Stimulated activated CD8-positive, alpha-beta memory T cell treated with anti-CD3 and anti-CD28 coated beads, Interleukin-4, amount 100 ng/mL, for 1 hour (primary cell): ENCODE measurements at places on chromosomes 5 and 9.

- DNase-seq = no peak
Observed at GRCh38 chr5:14665101-14665822, 744 bp downstream of the OTULIN start.

- no peak for DNase-seq
Observed at GRCh38 chr5:74556631-74557595, 83.6 kb downstream of the ENC1 start.

DNA sequence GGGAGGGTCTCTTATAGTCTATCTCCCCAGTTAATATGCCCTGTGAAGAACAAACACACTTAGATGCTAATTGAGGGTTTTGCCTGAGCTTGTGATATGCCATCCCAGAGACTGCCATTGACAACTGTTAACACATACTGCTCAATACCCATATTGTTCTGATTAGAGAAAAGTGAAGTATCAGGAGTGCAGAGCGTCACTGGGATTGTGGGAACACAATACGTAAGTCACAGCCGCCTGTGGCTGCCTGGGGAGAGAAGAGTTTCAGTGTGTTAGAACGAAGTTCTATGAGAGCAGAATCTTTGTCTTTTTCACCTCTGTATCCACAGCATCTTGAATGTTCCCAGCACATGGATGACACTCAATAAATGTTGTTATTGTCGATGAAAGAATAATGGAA, 110.2 kb downstream of the MEF2C start:
- no peak for DNase-seq

- DNase-seq = no peak
Observed at GRCh38 chr9:84945878-84946538, 276.5 kb downstream of the NTRK2 start.

- DNase-seq = no peak
Observed at GRCh38 chr5:146765089-146765832, 113.3 kb downstream of the PPP2R2B start.

GRCh38 chr9:96193236-96193755, 108.7 kb downstream of the HSD17B3 start:
- no peak for DNase-seq

DNA sequence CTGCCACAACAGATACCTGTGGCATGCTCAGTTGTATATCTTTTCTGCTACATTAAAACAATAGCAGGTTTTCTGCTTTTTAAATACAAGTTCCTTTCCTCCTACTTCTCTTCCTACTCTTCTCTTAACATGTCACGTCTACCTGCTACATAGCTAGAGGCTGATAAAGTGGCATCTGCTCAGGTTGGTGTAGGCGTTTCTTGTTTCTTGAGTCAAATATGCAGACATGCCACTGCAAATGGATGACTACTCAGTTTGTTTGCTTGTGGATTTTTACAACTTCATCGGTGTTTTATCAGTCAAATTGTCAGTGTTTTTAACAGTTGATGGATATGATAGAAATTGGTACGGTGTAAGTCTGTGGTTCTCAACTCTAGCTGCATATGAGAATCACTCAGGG, 525.7 kb downstream of the TLE4 start:
- DNase-seq = no peak

GRCh38 chr9:132909311-132909710, 30.6 kb downstream of the SPACA9 start:
- no peak for DNase-seq

DNA sequence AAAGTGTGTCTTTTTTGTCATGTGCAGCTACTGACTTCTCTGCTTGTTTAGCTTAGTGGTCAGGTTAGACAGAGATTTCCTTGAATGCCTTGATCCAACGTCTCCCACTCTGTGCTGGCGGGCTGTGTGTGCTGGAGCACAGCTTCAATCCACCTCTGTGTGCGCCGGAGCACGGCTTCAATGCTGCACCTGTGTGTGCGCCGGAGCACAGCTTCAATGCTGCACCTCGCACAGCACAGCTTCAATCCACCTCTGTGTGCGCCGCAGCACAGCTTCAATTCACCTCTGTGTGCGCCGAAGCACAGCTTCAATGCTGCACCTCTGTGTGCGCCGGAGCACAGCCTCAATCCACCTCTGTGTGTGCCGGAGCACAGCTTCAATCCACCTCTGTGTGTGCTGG, 69.0 kb upstream of the PHYKPL start:
- DNase-seq = no peak

- DNase-seq = no peak
Observed at GRCh38 chr5:74798977-74799911, 32.2 kb downstream of the NSA2 start.

- no peak for DNase-seq
Observed at GRCh38 chr5:24681106-24681505, 36.3 kb upstream of the CDH10 start.

- no peak for DNase-seq
Observed at GRCh38 chr9:131323629-131324028, 34.1 kb downstream of the PLPP7 start.

DNA sequence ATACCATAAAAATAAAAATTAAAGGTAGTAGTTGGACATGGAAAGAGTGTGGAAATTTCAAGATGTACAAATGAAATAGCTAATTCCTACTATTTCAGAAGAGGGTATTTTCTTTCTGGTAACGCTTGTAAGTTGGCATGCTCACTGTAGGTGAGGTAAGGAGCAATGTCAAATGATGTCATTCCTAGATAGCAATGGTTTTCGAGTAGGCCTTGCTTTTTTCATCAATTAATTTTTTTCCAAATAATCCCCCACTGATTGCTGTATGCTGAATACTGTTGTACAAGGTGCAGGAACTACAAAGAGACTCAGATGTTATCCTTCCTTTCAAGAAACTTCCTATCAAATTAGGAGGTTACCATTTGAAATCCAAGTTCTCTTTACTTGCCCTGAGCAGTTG, 928 bp upstream of the SELENOP start:
- no peak for DNase-seq

DNA sequence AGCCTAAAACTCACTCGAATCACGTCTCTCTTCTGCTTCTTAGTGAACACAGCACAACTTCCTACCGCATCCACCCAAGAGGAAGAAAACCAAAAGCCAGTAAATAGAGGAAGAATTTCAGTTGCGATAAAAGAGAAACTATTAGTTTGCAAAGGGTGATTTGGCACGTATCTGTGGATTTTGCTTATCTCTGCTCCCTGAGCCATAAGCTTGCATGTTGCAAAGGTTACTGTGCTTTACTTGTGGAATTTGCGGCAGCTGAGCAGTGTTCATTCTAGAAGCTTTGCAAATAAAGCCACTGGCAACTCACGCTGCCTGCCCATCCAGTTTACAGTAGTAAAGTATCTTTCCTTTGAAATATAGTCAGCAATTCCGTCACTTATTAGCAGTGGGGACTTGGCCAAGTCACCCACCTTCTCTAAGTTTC, 149.0 kb upstream of the PCA3 start:
- DNase-seq = no peak

- DNase-seq = no peak
Observed at GRCh38 chr9:121269642-121270254, 1.8 kb downstream of the GSN start.

GRCh38 chr5:176743136-176743861, 67.1 kb upstream of the UNC5A start:
- no peak for DNase-seq

DNA sequence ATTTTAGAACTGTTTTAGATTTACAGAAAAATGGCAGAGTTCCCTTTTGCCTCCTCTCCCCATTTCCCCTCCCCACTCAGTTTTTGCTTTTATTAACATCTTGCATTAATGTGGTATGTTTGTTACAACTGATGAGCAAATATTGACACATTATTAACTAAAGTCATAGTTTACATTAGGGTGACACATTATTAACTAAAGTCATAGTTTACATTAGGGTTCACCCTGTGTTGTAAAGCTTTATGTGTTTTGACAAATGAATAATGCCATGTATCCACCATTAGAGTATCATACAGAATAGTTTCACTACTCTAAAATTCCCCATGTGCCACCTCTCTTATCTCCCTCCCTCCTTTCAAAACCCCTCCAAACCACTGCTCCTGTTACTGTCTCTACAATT, 262.5 kb downstream of the NPR3 start:
- DNase-seq = no peak

- no peak for DNase-seq
Observed at GRCh38 chr9:91844190-91844589, 105.8 kb downstream of the ROR2 start.

GRCh38 chr5:7852542-7852941, 1.6 kb upstream of the CFAP90 start:
- no peak for DNase-seq

GRCh38 chr9:131436376-131436775, 42.5 kb downstream of the PRRC2B start:
- DNase-seq = no peak

GRCh38 chr5:91850031-91850430, 466.9 kb upstream of the ARRDC3 start:
- no peak for DNase-seq

- DNase-seq = no peak
Observed at GRCh38 chr9:126706698-126707053, 92.9 kb downstream of the LMX1B start.

DNA sequence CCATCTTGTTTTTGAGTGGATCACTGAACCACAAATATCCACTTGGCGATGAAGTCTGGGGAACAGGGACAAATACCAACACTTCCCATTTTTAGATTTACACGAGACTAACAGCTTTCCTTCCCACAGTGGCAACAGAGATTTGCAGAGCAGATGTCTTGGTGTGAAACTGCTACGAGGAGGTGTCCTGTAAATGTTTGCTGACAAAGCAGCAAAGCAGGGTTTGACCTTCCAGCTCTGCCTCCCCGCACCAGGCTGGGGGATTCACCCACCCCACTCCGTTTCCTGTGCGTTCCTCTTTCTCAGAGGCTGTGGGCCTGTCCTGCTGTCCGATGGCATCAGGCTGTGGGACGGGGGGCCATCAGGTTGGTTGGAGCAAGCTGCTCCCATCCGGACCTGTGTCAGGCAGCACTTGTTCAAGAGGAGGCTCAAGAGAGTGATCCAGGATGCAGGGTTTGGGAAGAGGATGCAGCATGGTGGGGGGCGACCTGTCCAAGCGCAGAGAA, 693 bp upstream of the RGS3 start:
- no peak for DNase-seq

GRCh38 chr5:159956074-159956473, 39.8 kb downstream of the ADRA1B start:
- DNase-seq = no peak

DNA sequence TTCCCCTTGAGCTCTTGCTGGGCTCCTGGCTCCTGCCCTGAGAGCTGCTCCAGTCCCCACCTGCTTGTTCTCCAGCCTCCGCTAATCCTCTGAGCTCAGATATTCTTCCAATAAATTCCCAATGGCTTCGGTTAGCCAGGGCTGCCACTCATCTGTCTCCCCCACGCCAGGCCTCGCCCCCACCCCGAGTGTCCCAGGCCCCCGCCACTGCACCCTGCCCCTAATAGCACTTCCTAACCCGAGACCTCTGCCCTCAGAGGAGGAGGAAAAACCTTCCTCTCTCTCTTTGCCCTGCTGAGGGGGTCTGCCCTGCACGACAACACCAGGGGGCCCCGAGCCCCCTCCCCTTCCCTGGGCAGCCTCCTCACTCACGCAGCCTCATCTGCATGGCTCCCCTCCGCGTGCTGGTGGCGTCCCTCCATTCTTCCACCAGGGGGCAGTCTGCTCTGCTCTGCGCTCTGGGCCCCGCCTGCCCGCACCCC, 5.4 kb upstream of the LCN15 start:
- DNase-seq = no peak

GRCh38 chr5:43256261-43256966, 56.8 kb downstream of the HMGCS1 start:
- no peak for DNase-seq

DNA sequence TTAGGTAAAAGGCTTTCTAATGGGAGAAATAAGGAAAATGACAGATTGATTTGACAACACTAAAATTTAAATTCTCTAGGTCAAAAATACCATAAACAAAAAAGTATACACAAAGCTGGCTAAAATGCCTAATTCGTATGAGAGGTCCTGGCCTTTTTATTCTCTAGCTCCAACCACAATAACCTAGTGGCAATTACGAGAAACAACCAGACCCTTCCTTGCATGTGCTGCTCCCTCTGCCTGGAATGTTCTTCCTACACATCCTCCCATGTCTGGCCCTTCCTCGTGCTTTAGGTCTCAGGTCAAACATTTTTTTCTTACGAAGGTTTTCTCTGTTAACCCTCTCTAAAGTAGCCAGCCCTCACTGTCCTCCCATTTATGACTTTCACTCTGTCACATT, 176.4 kb upstream of the PLPPR1 start:
- DNase-seq = no peak
